ENCODE measurements at places on chromosomes 7 and 10.

DNA sequence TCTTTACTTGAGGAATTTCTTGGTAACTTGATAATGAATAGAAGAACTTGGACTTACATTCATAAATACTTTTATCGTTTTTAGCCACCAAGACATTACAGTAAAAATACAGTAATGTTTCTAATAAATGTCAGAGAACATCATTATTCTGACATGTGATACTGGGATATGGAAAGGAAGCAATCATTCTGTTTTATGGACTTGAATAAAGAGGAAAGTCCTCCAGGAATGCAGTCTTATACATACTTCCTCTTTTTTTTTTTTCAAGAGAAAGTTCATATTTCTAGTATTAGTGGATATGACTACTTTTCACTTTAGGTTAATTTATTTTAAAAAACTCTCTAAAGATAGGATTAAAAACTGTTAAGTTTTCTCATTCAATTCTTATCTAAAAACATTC is 220.0 kb upstream of the SEMA3C start:
- DNase-seq = no peak

- no peak for DNase-seq
Observed at GRCh38 chr10:78574547-78574946, 494.2 kb upstream of the ZMIZ1 start.

GRCh38 chr10:3631701-3632330 is 153.2 kb downstream of the KLF6 start:
- DNase-seq = no peak

DNA sequence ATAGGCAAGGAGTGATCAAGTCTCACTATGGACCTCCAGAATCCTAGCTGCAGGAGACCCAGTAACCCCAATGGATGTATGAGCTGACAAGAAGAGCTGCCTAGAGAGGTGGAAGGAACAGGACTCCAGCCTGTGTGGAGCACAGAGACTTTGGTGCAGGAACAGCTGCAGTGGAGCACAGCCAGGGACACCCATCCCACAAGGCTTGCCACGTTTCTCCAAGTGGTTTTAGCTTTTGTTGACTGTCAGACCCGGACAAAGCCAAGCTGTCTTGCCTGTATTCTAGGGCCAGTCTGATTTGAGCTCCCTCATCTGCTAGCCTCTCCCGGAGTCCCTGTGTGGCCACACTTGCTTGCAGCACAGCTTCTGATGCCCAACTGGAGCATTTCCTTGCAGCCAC is 224.7 kb downstream of the CHRM2 start:
- DNase-seq = no peak

- no peak for DNase-seq
Observed at GRCh38 chr7:101287032-101287431, 34.6 kb downstream of the IFT22 start.

GRCh38 chr10:13904064-13904463 is 317.3 kb downstream of the PRPF18 start:
- DNase-seq = no peak
